ENCODE measurements at places on chromosomes 1 and 21.

- no peak for DNase-seq
Observed at GRCh38 chr1:2830761-2831425, 29.4 kb upstream of the TTC34 start.

GRCh38 chr1:238674316-238674715 is 712.1 kb upstream of the CHRM3 start:
- no peak for DNase-seq

DNA sequence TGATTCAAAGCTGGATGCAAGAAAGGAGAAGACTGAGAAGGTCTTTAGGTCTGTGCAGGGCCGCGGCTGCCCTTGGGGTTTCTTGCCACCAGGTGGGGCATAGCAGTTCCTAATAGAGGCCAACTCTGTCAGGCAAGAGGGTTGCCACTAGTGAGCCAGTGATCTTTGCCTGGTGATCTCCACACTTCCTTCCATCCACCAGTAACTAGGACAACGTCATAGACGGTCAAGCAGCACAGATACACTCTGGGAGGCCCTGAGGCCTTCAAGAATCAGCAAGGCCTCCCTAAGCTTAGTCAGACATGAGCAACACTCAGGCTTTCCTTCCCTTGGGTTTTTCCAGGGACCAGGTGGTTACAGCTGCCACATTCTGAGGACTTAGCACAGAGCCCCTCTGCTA is 32.9 kb upstream of the ATP2B4 start:
- peak; percentile 37 for DNase-seq

DNA sequence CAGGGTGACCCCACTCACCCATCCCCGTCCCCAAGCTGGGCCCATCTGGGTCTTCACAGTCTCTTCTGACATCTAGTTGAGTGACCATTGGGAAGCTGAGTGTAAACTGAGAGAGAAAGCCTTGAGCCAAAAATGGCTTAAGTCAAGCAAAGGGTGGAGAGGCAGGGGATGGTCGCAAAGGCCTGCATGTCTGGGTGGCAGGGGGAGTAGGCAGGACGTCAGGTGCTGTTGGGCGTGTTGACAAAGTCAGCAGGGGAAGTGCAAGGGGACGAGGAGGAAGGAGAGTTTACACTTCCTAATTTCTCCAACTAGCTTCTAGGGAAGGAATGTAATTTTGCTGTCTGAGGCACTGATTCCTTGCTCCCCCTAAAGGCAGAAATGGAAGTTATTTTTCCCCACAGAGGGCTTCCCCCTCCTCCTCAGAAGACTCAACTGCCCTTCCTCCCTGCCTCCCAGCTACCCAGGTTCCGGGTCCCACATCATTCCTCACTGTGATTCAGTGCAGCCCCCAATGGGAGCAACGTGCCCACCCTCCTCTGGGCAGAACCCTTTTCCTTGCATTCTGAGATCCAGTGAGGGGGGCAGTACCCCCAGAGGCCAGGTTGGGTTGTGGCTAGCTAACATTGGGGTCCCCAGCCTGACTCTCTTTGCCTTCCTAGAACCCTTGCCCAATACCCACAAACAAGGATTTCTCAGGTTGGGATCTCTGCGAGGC is 1.2 kb upstream of the ADORA1 start:
- DNase-seq = no peak

- DNase-seq = no peak
Observed at GRCh38 chr1:182015360-182015759, 46.2 kb downstream of the ZNF648 start.

DNA sequence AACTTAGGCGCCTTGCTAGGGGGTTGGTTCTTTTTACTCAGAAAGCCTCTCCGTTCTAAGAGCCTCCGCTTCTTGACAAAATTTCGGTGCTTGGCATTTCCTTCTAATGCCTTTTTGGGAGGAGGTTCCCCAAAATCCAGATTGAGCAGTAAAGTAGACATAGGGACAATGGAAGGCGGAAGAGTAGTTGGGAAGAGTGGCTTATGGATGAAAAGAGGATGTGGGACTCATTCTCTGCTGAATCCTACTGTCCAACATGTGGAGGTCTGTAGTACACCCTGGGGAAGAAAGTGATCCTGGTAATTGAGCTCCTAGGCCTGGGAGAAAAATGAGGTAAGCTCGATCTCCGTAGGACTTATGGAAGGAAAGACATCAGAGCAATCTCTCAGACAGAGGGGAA is 777 bp upstream of the METTL25B start:
- DNase-seq = no peak

- DNase-seq = no peak
Observed at GRCh38 chr1:242147096-242147976, 148.4 kb upstream of the MAP1LC3C start.

- peak; percentile 20 for DNase-seq
Observed at GRCh38 chr1:151898519-151898991, 10.8 kb downstream of the THEM4 start.

DNA sequence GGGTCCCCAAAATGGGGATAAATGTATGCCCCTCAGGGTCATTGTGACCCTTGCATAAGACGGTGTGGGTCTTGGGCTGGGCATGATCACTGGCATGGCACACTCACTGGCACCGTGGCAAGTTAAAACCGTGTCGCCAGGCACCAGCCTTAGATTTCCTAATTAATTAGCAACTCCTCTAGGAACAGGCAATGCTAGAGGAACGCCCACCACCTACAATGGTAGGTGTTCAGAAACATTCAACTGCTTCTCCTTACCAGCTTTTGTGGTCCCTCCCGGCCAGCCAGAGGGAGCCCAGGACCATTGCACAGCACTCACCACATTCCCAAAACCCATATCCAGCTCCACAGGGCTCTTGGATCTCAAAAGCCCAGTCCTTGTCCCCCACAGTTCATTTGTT is 36.4 kb downstream of the EPHA2 start:
- no peak for DNase-seq

- DNase-seq = no peak
Observed at GRCh38 chr1:215407575-215407974, 159.5 kb upstream of the KCTD3 start.

DNA sequence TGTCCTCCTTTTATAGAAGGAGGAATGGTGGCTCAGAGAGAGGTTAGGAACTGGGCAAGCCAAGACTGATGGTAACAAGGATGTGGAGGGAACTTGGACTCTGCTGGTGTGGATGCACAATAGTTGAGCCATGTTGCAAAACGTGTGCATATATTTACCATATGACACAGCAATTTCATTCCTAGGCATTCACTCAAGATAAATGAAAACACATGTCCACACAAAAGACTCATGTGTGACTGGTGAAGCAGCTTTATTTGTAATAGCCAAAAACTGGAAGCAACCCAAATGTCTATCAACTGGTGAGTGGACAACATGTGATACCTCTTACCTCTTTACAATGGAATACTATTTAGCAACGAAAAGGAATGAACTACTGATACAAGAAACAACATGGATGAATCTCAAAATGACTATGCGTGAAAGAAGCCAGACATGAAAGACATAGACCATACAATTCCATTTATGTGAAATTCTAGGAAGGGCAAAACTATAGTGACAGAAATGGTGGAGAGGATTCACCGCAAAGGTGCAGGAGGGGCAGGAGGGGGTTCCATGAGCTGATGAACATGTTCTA is 36.2 kb downstream of the CAMK2N1 start:
- no peak for DNase-seq

DNA sequence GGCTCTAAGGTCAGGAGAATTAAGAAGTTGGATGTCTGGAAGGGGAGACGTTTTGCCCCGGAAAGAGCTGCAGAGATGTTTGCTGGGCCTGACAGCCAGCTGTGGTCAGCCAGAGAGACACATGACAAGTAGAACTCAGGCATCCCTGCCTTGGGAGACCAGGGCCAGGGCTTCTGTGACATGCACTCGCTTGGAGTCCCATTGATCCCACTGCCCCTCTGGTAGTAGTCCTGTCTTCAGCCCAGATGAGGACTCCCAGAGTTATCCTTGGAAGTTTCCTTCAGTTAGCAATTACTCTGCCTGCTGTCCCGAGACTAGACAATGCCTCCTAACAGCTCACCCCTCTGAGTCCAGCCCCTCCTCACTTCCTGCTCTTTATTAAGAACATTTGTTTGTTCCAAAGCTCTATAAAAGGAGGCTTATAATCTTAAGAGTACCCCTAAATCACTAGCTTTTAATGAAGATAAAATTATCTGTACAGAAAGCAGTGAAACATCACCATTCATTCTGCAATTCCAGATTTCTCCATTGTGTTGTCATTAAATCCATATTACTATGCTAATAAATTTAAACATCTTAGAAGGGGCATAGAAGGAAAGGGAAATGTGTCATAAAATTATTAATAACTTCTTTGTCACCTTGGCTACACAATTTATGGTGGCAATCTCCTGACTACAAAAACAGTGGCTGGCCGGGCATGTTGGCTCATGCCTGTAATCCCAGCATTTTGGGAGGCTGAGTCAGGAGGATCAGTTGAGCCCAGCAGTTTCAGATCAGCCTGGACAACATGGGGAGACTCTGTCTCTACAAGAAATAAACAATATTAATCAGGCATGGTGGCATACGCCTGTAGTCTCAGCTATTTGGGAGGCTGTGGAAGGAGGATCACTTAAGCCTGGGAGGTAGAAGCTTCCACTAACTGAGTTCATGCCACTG is 94.2 kb downstream of the KCNK1 start:
- no peak for DNase-seq

DNA sequence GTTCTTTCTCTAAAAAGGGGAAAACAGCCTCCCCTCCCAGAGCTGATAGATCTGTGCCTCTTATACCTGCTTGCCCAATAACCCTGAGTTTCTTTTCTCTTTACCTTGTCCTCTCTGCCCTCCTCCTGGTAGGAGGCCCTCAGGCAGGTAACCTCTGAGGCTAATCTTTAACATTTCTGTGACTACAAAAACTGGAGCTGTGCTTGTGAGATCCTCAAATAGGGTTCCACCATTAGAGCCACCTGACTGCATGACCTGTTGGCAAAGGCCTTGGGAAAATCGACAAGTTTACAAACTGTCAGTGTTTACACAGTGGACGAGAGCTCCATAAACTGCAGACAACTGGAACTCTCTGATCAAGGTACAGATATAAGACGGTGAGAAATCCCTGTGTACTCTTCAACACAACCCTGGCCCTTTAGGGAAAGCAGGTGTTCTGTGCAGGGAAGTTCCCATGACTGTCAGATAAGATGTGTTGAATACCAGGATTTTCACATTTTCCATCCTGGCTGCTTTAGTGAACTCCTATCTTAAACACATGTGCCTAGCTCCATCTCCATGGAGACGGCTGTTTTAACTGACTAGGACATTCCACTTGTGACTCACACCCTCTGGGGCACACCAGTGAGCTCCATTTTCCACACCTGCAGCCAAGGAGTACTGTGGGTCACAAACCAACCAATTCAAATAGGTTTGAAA is 38.3 kb downstream of the ECE1 start:
- peak; percentile 34 for DNase-seq

DNA sequence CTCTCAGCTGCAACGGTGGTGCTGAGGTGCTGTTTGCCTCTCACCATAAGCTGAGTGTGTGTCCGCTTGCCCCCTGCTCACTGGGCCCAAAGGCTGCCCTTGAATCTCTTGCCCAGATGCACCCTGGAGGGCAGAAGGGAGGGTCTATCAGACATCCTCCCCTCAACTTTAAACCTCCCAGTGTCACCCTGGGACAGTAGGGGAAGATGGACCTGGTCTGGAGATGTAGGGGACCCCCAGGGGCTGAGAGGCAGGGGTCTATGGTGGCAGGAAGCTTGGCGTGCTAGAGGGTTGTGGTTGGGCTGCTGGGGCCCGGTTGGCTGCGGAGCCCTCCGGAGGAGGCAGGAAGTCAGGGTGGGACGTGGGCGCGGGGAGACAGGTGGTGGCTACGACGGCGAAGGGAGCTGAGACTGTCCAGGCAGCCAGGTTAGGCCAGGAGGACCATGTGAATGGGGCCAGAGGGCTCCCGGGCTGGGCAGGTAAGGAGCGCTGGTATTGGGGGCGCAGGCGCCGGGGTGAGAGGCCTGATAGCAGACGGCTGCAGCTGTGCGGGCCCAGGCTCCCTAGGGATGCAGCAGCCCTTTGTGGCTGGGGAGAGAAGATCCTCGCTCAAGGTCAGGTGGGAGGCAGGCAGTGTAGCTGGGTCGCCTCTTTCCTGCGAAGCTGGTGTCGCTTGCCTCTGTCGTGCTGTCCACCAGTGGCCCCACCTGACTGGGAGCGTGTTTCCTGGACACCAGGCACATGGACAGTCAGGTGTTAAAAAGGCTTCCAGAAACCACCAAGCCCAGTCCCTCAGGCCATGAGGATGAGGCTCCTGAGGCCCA is at the start of gene LCK:
Gene LCK, plus strand, starts transcription at position 373 of the 824 bp plus-strand sequence. CDS start 23,065 bp downstream, outside the sequence.
- DNase-seq = peak; percentile 50
